Tibial nerve (tissue), 4 donors: ENCODE measurements at places on chromosomes 4 and X.

- no peak for DNase-seq
Measured at GRCh38 chrX:43589735-43590134, 66.4 kb upstream of the MAOA start.

DNA sequence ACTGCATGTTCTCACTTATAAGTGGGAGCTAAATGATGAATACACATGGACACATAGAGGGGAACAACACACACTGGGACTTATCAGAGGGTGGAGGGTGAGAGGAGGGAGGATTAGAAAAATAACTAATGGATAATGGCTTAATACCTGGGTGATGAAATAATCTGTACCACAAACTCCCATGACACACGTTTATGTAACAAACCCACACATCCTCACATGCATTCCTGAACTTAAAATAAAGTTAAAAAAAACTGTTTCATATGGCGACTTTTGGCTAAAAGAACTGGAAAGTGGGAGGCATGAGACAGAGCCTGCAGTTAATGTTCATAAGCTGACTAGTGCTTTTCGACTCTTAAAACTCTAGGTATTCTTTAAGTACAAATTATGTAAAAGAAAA lies 98.9 kb upstream of the NPFFR2 start:
- DNase-seq = no peak

- no peak for DNase-seq
Measured at GRCh38 chr4:108068442-108068841, 78.8 kb downstream of the HADH start.

DNA sequence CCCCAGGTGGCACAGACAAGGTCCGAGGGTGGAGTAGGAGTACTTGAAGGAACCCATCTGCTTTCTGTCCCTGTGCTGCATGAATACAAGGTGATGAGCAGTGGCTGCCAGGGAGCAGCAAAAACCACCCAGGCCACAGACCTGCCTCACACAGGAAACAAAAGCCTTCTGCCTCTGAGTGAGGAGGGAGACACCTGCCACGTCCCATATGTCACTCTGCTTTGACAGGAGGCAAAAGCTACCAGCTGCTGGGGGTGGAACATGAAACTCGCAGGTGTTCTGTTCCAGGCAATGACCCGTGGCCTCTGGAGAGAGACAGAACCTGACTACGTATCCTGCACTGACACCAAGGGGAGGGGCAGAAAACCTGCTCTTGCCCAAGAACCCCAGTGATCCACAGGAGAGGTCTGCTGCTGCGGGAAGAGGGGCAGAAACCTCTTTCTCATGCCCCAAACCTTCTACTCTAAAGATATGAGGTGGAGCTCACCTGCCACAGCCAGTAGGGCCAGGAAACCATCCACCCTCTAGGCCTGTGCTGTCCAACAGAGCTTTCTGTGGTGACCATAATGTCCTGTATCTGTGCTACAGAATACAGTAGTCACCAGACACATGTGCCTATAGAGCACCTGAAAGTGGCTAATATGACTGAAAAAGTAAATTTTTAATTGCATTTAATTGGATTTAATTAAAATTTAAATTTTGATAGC lies 172.9 kb downstream of the PRDM5 start:
- no peak for DNase-seq
